NCI-H526 (cell line): ENCODE measurements at places on chromosomes 16 and 17.

DNA sequence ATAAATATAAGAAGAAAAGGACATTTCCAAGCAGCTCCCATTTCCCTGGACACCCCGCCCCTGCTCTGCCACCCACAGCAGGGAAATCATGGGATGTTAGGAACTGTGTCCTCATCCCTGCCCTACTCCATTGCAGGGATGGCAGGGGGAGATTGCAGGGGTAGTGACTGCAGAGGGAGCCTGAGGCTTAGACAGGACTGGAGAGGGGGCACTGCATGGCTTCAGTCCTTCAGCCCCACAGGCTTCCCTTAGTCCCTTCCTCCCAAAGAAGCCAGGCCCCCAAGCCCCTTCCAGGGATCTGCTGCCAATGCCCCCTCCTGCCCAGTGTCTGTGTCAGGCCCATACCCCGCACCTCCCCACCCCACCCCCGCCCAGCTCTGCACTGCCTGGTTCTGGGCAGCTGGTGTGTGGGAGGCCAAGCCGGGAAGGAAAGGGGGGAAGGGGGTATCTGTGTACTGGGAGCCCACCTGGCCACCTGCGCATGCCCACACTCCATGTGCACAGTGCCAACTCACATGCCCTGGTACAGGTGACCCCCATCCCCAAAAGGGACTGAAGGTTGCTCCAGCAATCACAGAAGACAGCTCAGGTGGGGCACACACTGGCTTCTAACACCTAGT lies 3.3 kb downstream of the RUNDC3A start:
- no peak for DNase-seq

- no peak for DNase-seq
Observed at GRCh38 chr17:48554412-48555257, 9.7 kb upstream of the HOXB2 start.

DNA sequence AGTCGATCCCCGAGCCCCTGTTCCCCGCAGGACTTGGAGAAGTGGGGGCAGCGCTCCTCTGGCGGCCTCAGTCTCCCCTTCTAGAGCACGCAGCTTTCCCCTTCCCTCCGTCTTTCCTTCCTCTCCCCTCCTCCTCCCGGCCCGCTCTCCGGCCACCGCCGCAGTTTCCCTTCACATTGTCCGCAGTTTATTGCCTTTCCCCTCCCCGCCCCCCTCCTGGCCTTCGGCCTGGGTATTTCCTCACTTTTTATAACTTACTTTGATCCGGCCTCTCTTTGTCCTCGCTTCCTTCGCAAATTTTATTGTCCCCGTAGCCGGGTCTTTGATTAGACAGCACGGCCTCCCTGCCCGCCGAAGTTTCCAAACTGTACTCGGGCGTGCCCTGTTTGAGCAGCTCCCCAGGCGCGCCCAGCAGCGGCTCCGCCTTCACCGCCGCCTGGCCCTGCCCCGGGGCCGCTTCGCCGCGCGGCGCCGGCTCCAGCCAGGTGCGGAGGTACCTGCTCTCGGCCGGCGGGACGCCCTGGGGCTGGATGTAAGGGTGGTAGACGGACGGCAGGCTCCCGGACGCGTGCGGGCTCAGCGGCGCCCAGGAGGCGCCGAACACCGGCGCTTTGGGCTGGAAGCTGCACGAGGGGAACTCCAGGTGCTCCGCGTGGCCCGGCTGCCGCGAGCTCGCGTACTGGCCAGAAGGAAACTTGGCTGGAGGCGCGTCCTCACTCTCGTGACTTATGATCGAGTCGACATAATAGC lies 488 bp downstream of the HOXB9 start:
- no peak for DNase-seq

DNA sequence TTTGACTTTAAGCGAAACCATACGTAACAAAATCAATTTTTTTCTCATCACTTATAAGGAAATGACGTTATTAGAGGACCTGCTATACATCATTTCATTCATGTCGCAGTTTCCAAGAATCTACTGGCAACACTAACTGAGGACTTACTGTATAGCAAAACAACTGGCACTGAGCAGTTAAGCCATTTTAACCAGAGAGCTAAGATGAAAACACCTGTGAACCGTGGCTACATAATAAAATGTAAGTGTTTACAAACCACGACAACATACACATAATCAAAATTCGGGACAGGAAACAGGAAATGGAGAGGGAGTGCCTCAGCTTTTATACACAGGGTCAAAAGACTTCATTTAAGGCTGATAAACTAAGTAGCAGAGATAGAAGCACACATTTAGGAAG lies 29.5 kb downstream of the METTL16 start:
- DNase-seq: no peak

GRCh38 chr17:79338152-79338551 lies 263.5 kb downstream of the ENGASE start:
- DNase-seq: no peak

GRCh38 chr16:318628-319027 lies 33.9 kb downstream of the AXIN1 start:
- DNase-seq: no peak
